Kasumi-1 (cell line): ENCODE measurements at places on chromosomes 3 and 15.

DNA sequence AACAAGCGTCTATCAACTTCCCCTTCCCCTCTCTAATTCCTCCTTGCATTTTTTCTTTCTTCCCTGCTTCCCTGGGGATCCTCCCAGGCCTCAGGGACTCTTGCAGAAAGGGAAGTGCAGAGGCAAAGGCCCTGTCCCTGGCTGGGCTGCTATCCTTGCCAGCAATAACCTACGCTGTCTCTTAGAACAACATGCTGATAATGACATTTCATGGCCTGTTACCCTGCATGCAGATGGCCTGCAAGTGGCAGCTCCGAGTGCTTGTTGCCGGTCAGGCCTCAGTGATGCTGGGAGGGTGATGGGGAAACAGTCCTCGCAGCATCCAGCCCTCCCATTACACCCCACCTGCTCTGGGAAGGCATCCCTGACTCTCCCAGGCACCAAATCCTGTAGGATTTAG, 167.6 kb downstream of the RAB11A start:
- DNase-seq = no peak

DNA sequence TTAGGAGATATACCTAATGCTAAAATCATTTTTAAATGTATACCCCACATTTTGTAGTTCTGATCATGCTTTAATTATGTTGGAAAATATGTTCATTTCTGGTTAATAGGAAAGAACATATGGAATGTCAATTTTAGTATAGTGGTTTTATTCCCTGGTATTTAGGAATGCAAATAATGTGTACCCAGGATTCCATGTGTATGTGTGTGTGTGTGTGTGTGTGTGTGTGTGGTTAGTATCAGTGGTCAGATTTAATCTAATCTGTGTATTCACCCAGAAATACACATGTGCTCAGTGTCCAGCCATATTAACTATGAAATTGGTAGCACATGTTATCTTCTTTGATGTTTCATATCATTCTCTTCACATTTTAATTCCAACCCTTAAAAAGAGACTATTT, 233.5 kb upstream of the DCBLD2 start:
- DNase-seq = no peak

GRCh38 chr3:33718595-33718907, 497 bp upstream of the CLASP2 start:
- DNase-seq = peak; percentile 53

- DNase-seq = no peak
Observed at GRCh38 chr15:40264321-40265153, 18.3 kb downstream of the ANKRD63 start.

GRCh38 chr15:60871152-60871551, 357.9 kb downstream of the RORA start:
- DNase-seq = no peak

DNA sequence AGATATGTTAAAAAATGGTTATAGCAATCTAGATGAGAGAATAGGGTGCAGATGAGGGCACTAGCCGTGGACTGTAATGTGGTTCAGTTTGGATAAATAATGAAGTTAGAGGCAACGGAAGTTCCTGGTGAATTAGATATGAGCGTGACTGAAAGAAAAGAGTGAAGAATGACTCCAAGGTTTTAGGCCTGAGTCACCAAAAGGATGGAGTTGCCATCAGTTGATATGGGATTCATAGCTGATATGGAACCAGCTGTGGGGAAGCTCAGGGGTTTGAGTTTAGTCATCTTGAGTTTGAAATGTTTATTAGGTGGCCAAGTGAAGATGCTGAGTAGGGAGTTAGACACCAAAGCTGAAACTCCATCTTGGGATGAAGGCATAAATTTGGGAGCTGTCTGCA, 66.2 kb downstream of the SSR3 start:
- no peak for DNase-seq

DNA sequence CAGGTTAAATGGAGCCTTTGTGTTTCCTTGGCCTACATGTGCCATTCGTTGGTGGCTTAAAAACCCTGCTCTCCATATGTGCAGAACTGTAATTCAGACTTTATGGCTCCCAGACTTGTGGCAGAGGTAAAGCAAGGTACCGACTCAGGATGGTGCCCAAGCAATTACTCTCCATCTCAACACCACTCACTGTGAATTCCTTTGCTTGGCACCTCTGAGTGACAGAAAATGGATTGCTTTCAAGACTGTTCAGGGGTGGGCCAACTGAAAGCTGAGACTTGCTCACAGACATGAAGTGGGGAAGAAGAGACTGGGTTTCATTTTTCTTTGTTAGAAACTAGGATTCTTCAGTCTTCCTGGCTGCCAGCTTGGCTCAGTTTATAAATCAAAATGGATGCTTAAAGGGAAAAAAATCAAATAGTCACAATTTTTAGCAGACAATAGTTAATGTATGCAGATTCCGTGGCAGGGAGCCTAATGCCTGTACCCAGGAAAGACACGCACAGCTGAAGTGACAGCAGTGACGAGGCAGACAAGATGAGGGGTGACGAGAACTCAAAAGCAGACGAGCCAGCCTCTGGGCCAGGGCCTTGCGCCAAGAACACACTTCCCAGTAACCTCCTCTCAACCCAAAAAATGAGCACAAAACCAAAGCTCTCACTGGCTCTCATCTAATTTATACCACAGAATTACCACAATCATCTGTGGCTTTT, 207.9 kb upstream of the SLC2A2 start:
- no peak for DNase-seq

- DNase-seq = no peak
Observed at GRCh38 chr3:73188707-73189106, 127.2 kb downstream of the EBLN2 start.

GRCh38 chr15:60076582-60077276, 72.6 kb downstream of the FOXB1 start:
- DNase-seq = no peak

DNA sequence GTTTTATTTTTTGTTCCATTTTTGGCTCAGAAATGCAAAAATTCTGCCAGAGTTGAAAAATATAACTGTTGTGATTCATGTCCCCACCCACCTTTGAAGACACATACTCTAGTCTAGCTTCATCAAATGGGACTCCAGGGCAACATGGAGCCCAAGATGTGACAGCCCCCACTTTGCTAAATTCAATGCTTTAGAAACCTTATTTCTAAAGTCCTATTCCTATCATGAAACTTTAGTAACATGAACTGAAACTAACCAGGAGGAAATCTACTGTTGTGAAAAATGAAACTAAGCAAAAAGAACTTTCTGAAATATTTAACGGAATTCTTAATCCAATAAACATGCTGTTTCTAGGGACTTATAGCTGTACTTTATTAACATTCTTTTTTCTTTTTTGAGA, 20.3 kb downstream of the UBP1 start:
- DNase-seq = no peak
